ENCODE measurements at places on chromosomes 3 and 15.

DNA sequence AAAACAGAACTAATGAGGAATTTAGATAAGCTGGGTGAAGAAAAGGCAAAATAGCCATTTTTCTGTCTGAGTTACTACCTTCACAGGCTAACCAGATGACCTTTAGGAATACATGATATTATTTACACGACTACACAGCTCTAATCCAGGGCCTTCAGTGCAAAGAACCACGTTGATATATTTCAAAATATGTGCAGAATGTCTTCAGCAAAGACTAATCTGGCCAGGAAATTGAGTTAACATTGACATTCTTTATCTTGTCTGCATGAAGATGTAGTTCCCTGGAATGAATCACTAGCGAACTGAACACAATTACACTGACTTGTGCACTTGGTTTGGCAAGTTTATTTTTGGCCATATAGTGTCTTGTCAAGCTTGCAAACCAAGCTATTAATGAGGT lies 41.5 kb downstream of the PDHB start:
- DNase-seq, result no peak

- no peak for DNase-seq
Measured at GRCh38 chr3:42996633-42997075, 17.5 kb downstream of the GASK1A start.

DNA sequence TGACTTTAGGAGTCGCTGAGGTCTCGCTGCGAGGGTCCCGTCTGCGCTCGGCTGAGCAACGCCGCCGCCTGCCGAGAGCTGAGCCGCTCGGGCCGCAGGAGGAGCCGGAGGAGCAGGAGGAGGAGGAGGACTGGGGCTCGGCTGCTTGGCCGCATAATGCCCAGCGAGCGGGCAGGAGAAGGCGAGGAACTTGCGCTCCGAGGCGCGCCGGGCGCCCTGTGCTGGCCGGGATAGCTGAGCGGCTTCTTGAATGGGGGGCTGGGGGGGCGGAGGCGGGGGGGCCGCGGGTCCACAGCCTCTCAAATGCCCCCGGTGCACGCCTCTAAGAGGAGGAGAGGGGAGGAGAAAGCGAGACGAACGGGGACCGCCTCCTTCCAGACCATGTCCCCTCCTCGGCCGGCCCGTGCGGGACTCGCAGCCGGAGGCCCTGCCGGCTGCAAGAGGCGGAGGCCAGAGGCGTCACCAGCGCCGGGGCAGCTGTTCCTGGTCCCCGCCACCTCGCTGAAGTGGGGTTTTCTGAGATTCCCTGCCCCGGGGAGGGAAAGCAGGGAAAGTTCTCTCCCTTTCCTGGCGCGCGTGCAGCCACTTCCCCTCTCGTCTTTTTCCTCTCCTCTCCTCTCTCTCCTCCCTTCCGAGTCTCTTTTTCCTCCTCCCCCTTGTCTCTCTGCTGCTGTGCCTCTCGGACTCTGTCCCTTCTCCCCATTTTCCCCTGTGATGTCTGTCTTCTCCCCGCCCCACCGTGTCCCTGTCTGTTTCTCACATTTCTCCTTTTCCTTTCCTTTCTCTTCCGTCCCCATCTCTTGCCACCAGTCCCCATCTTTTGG lies at the start of gene ADAMTS9:
Gene ADAMTS9, minus strand, starts transcription at position 220 of the 824 bp plus-strand sequence. CDS start 343 bp downstream, outside the sequence.
- peak; percentile 37 for DNase-seq

- DNase-seq, result peak; percentile 33
Measured at GRCh38 chr3:52291508-52292181, 4.0 kb downstream of the GLYCTK start.

DNA sequence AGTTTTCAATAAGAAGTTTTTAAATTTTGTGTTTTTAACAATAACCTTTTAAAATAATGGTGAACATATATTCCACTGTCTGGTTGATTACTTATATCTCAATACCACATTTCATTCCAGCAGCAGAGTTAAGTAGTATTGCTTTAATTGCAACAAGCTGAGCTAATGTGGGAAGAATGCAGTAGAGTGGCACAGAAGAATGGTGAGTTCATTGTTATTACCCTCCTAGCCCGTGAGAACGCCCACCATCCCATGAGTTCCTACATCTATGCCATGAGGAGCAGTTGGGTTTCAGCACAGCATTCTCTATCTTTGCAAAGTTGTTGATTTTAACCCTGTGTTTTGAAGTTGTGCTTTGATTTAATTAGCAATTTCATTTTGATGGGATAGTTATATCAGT lies 17.8 kb upstream of the NR2E3 start:
- DNase-seq, result peak; percentile 94

DNA sequence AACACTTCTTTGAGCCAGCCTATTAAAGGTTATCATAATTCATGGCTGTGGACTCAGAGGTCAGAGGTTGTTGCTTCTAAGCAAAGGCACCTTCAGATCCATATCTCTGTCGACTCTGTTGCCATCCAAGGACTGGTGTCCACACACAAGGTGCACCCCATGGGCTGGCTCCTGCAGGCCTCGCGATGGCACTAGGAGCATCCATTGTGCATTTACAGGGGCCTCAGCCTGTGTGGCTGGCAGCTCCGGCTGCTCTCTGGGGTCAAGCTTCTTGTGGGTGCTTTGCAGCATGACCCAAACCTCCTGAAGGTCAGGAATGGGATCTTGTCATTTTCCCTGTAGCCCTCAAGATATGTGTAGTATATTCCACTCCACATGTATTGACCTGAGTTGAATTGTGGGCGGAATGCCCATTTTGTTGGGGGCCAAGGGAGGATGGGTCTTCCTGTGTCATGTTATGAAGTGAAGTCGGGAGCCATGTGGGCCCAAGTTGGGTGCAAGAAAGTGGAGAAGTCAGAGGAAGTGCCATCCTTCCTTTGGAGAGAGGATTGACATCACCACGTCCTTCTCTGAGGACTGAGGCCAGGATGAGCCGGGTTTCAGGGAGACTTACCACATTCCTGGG lies 43.9 kb downstream of the CHDH start:
- no peak for DNase-seq

DNA sequence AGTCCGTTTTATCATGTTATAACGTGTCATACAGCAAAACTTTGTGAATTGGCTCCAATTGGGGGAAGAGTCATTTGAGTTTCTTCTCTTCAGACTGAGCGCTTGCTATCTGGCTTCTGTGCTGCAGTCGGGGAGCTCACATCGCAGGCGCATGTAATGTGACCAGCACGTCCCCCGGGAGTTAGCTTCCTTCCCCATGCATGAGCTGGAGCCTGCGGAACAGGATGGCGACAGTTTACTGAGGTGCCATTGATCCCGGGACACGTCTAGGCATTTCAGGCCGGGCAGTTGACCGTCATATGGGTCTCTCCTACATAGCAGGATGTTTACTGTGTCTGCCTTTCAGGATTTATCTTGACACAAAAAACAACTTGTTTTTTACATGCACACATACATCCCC lies 44.8 kb downstream of the CMTM8 start:
- DNase-seq, result no peak

- DNase-seq, result no peak
Measured at GRCh38 chr3:31572236-31573004, 39.7 kb downstream of the STT3B start.

GRCh38 chr15:83714939-83715628 lies 61.2 kb downstream of the ADAMTSL3 start:
- DNase-seq, result no peak

DNA sequence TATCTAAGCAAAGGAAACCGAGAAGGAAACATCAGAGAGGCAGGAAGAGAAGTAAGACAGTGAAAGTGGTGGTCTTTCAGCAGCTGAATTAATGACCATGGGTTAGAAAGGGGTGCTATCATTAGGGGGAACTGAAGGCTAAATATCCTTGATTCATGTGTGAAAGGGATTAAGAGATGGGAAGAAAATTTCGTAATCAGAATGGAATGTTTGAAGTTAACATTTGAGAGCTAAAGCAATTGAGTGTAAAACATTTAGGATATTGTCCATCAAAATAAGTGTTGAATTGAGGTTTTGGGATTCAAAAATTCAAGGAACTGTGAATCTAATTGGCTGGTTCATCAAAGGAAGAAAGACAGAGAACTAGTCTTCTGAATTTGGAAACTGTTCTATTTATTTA lies 4.1 kb upstream of the ECT2 start:
- DNase-seq, result no peak

DNA sequence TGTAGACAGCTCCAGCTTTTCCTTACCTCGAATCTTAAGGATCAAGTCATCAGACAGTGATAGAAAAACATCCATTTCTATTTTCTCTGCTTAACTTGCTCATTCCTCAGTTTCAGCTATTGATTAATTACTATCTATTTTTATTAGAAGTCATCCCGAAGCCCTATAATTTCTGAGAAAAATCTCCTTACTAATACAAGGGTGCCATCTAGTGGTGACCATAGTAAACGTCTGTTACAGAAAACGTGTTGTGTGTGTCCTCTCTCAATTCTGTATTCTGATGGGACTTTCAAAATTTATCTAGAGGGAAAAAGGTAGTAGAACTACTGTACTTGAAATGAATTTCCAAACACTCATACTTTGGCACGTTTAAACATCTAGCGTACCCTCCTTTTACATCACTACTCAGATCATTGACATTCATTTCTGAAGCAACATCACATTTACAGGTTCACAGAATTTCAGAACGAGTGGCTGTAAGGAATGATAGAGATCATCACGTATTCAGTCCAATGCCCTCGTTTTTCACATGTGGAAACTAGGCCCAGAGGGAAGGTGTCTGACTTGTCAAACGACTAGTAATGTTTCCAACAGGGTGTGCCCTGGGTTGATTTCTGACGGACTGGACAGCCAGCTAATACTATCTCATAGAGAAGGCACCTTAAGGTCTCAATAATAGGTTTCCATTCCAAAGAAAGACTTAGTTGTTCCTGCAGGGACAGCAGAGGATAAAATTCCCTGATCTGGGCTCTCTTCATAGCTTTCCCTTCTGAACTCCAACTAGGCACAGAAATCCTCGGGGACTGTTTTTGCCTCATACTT lies 25.6 kb downstream of the HACD2 start:
- peak; percentile 61 for DNase-seq

GRCh38 chr3:131282379-131282778 lies 99.2 kb upstream of the NUDT16 start:
- no peak for DNase-seq

- DNase-seq, result no peak
Measured at GRCh38 chr3:183725387-183725786, 27.8 kb downstream of the YEATS2 start.

DNA sequence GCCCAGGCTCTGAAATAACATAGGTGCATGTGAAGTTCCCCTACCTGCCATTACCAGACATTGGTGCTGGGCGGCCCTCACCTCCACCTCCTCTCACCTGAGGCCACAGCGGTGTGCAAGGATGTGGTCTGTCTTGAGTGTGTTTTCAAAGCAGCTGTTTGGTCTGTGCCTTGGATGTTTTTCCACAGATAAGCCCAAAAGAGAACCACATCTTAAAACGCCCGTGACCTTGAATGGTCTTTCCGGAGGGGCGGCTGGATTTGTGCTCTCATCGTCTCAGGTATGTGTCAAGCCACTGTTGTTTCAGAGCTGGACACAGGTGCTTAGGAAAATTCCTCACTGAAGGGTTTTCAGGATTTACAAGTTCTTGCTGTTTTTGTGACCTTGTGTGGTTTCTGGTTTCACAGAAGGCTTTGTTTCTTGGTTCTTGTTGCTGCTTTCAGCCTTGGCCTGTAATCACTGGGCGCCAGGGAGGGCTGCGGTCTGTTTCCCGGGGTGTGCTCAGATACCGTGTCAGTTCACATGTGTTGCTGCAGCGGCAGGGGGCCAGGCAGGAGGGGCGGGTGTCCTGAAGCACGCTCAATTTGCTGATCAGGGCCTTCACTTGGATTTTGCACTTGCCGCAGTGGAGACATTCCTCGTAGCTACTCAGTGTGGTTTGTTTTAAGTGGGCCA lies 128.4 kb downstream of the IGF1R start:
- peak; percentile 34 for DNase-seq

DNA sequence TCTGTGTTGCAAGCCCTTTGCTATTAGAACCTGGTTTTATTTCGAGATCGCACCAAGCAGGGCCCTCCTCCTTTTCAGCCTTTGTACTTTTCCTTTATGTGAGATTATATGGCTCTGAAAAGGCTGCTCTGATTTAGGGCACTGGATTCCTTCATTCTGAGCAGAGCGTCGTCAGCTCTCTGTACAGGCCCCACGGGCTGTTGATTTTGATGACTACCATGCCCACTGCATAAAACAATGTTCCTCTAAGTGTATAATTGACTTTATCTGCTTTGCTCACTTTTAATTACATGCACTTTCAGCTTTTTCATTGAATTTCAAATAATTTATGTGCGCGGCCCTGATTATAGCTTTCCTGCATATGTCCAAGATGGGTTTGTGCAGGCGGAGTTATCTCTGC lies 4.4 kb upstream of the PSMD6 start:
- DNase-seq, result no peak

DNA sequence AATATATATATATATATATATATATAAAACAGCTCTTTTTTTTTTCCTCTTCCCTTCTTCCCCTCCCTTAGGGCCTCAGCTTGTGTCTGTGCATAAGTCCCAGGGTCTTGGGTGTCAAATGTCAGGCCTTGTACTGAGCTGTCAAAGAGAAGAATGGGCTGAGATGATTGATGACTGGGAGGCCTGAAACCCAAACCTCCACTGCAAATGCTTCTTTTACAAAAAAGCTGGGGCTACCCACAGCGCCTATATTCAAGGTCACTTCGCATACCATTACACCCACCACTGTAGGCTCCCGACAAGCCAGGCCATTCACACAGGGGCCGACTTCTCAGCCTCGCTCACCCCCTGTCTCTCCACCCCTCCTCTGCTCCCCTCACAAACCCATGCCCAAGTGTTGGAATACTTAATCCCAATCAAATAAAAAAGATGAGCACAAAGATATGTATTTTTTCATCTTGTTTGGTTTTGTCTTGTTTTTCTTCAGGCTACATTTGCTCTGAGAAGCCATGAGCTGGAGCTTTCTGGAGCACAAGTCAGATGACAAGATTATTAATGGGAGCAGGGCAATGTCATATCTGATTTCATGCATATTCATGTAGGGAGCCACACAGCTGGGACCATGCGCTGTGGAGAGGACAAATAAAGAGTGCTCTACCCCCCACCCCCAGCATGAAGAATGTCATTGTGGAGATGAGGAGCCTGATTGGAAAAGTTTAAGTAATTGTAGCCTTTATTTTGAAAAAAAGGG lies 614.4 kb upstream of the NR2F2 start:
- DNase-seq, result no peak

DNA sequence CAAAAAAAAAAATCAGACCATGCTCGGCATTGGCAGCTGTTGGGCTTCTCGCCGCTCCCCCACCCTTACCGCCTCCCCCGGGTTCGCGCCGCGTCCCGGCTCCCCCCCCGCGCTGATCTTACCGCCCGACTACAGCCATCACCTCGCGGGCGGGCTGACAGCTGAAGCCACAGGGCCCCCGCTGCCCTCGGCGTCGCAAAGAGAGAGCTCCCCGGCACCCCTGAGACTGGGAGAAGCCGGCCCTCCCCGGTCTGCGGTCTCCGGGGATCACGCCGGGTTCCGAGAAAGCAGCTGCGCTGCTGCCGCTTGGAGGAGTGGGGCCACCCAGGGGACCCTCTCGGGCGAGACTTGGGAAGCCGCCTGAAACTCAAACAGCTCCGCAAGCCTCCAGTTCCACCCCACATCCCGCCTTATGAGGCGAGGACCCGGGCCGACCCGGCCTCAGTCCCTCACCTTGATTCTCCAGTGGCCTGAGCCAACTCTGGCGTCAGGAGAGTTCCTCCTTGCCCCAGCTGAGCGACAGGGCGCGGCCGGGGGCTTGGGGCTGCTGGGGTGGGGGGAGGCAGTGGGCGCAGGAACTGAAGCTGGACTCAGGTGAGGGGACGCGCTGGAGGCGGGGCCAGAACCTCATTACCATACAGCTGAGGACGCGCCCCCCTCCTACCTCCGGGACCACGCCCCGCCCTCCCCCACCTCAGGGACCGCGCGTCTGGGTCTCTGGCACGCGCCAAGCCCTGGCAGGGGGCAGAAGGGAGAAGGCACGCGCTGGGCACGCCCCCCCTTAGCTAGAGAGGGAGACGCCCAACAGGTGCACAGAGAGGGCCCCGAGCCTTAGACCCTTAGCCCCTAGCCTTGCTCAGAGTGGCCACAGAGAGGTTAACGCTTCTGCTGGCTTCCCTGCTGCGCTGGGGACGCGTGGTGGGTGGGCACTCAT lies 1.0 kb upstream of the DLL4 start:
- no peak for DNase-seq

All from epithelial cell of esophagus (primary cell).